ENCODE measurements at places on chromosomes 7 and 10.

DNA sequence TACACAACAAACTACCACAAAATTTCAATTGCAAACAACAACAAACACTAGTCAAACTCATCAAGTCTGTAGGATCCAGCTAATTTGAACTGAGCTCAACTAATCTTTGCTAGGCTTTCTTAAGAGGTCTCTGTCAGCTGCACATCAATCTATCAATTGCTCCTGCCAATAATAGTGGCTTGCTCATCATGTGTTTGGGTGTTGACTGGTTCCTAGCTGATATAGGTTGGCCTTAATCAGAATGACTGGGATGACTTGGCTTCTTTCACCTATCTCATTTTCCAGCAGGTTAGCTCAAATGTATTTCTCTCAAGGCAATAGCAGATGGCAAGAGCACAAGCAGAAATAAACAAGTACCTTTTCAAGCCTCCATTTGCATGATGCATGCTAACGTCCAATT is 370.3 kb upstream of the NFE2L3 start:
- DNase-seq = no peak

DNA sequence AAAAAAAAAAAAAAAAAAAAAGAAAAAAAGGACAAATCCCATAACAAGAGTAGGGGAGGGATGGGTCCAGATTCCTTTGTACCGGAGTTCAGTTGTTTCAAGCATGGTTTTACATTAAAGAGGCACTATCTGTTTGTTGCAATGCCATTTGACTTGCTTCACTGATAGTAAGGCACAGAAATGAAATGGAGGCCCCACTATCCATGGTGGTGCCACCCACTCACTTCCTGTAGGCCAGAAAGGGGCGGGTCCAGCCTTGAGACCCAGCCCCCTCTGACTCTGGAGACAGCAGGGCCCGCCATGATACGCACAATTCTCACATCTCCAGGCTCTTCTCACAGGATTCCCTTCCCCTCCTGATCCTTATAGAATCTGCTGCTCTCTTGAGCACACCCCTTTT is 100.0 kb downstream of the CLEC2L start:
- DNase-seq = no peak

GRCh38 chr10:421170-421569 is 268.3 kb downstream of the DIP2C start:
- no peak for DNase-seq

- no peak for DNase-seq
These were observed 77.3 kb upstream of the ARMC3 start for GRCh38 chr10:22850541-22850940.

GRCh38 chr10:87094373-87095235 is at the start of the genes GLUD1 and SHLD2:
TSS of gene GLUD1 (minus strand) at chr10:87094843. CDS start at chr10:87094769, 74 bp downstream.
TSS of gene SHLD2 (plus strand) at chr10:87095206. CDS start at chr10:87151355, 56,149 bp downstream.
- DNase-seq = peak; percentile 91

DNA sequence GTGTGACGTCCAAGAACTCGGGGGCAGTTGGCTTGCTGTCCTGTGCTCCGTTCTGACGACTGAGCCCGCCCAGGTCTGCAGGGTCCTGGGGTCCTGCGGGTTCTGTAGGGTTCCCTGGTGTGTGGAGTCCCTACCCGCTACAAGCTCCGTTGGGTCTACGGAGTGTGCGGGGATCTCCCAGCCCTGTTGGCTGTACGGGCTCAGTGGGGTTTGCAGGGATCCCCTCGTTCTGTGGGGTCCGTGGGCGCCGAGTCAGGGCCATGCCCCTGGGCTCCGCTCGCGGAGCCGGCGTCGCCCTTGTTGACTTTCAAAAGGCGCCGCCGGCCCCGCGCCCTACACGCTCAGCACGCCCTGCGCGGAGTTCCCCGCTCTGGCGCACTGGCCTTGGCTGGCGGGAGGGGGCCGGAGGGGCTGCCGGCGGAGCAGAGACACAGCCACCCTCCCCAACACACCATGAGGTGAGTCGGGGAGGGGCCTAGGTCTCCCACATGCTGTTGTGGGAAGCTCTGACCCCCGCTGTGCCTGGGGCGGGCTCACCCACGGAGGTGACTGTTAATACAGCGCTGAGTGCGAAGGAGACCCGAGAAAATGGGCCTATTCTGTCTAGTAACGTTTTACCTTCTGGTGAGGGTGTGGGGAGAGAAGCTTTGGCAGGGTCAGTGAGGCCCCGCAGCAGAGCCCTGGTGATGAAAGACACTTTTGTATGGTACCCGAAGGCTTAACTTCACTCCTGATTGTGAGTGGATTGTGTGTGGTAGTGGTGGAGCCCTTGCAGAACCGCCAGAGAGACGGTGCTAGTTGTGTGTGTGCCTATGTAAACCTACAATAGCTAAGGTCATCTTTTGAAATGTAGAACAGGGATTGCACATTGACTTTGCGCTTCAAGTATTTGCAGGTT is 8.1 kb downstream of the TASOR2 start:
- peak; percentile 80 for DNase-seq

GRCh38 chr10:38146579-38147333 is 52.6 kb downstream of the ZNF37A start:
- DNase-seq = no peak

DNA sequence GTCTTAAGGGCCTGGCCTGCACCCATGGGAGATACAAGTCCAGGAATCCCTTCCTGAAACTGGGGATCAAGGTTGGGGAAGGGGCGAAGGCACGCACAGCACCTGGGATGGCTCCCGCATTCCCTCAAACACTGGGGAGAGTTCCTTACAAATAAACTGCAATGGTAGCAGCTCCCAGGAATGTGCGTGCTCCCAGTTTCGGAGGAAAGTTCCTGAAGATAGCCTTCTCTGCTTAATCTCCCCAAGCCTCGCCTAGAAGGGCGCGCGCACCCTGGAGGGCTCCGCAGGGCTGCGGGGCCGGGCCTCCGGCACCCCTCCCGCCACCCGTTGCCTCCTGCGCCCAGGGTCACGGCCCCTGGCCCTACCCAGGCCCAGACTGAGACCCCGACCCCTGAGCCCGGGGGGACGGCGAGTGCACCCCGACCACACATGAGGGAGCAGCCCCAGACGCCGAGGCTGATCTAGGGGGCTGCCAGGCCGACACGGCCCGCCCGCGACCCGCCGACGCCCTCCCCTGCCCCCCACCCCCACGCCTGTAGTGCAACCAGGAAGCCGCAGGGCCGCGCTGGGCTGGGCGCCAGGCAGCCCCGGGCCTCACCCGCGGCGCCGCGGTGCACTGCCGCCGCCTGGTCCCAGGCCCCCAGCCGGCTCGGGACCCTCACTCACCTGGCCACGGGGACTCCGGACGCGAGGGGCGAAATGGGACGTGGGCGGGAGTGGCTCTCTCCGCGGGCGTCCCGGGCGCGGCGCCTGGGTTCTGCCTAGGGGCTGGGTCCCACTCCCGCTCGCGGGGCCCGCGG is 460 bp downstream of the ANXA11 start:
- peak; percentile 40 for DNase-seq

DNA sequence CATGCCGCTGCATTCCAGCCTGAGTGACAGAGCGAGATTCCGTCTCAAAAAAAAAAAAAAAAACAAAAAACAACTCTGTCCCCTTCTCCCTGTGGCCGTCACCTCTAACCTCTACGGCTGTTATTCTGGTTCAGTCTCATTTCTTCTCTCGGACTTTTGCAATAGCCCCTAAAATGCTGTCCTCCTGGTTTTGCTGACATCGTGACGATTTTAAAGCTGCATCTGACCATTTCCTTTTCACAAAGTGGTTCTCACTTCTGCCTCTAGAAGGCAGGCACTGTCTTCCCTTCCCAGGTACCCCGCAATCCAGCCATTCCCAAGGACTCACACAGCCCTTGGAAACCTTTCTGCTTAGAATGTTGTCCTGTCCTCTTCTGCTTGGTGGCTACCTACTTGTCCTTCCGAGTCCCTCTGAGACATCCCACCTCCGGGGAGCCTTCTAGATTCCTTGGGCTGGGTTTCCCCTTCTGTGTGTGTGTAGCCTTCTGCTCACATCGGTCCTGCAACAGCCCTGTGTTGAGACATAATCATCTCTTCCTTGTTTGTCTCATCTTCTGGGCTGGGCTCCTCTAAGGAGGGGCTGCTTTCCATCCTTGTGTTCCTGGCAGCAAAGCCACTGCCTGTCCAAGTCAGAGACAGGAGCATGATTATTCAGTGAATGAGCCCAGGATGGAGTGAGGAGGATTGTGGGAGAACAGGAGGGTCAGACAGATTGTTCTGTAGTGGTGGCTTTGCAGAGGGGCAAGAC is 83.1 kb downstream of the GRK5 start:
- DNase-seq = no peak

GRCh38 chr7:121366852-121367431 is 29.2 kb downstream of the FAM3C start:
- DNase-seq = no peak

DNA sequence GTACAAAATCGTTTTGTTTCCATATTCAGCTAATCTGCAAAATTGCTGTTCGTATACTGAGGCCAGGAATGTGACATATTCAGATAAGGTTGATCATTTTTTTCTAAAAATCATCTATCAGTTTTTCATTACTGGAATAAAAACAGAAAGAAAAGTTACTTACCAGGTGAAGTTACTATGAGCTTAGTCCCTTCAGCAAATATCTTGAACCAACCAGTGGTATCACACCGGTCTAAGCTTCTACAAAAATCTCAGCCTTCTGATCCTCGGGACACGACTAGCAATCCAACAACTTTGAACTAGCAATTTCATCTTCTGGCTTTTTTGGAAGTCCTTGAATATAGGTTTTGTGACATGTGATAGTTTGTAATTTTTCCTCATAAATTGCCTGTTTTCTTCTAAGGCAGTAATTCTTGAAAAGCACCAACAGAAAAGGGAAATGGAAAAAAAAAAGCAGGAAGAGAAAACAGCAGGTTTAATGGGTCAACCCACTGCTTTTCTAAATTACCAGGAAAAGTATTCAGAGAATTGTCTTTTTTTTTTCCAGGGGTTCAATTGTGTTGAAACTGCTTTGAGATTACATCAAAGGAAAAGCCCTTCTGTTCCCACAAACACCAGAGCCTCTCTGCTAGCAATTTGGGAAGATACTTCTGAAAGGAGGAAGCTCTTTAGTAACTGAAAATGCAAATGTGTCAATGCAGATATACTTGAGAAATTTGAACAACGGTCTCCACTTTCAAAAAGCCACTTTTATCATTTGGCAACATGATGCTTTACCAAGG is 2.9 kb upstream of the TARP start:
- no peak for DNase-seq

GRCh38 chr10:26367771-26368170 is 70.4 kb upstream of the APBB1IP start:
- DNase-seq = peak; percentile 59

- DNase-seq = no peak
These were observed 50.2 kb downstream of the CAMK2B start for GRCh38 chr7:44275146-44275545.

- no peak for DNase-seq
These were observed 145.7 kb upstream of the RHEB start for GRCh38 chr7:151665368-151665767.

DNA sequence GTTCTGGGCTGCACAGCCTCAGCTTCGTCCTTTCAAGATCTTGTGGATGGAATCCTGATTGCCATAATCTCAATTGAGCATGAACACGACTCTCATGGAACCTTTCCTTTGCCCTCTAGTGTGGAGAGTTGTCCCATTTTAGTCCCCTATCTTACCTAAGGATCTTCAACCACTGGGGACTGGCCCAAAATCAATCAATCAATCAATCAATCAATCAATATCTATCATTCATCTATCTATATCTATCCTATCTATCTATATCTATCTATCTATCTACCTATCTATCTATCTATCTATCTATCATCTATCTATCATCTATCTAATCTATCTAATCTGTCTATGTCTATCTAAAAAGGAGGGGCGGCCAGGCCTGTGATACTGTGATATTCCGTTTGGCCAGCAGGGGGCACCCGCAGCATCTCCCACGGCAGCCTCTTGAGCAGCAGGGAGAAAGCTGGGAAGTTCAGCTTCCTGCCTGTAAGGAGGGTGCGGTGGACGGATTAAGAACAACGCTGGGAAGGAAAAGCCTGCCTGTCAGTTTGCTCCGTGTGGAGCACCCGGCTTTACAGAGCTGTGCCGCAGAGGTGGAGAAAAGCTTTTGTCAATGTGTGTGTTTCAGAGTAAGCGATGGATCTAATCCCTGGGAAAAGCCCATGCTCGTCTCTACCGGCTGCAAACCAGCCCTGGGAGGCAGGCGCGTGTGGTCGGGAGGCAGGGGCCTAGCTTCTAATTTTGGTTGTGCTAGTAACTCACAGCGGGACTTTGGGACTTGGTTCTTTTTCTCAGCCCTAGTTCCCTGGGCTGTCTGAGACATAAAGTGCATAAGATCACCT is 124.9 kb downstream of the SH2D4B start:
- DNase-seq = peak; percentile 81

GRCh38 chr7:140618306-140618705 is 22.3 kb downstream of the DENND2A start:
- DNase-seq = no peak

GRCh38 chr7:155624412-155624811 is 20.0 kb upstream of the RBM33 start:
- DNase-seq = no peak

DNA sequence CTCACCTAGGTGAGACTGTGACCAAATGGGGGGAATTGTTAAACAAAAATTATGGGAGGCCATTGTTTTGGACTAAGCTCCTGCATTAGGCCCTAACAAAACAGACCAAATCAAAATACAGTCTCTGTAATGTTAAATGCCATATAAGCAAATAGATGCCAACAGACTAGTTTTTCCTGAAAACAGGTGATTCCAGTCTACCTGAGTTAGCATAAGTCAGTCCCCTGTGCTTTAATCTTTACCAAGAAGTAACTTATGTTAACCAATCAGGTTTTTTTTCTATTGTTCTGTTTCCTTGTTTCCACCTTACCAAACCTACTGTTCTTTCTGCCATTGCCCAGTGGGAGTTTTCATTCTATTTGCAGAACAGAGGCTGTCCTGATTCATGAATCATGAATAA is 48.0 kb downstream of the PDZD8 start:
- DNase-seq = no peak

GRCh38 chr10:97372233-97372875 is 28.8 kb downstream of the RRP12 start:
- no peak for DNase-seq

DNA sequence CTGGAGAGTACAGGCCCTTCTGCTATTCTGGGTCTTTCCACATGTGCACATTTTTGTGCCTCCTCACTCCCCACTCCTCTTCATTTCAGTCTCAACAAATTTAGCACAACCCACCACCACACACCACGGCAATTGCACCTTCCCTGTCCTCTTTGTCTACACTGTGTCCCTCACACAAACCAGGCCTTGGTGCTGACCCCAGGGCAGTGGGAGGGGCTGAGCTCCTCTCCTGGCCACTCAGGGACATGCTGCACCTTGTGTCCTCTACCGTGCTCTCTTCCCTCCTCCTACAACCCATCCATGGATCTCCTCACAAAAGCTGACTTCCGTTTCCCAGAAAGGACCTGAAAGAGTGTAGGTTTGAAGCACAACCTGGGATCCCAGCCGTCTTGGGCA is 90.9 kb upstream of the IKZF1 start:
- DNase-seq = no peak

- DNase-seq = no peak
These were observed 19.7 kb downstream of the TRUB1 start for GRCh38 chr10:114957673-114958072.
